ENCODE measurements at places on chromosomes 2 and 18. TPM values are rescaled to one million over a fixed set of nuclear protein-coding genes. Genes with fewer than 3 reads are reported as not detected.
A peak's percentile ranks its signal among the peaks of the same experiment; 100 is the strongest.

The RAB27B gene
- 66.6 TPM for total RNA-seq

DNA sequence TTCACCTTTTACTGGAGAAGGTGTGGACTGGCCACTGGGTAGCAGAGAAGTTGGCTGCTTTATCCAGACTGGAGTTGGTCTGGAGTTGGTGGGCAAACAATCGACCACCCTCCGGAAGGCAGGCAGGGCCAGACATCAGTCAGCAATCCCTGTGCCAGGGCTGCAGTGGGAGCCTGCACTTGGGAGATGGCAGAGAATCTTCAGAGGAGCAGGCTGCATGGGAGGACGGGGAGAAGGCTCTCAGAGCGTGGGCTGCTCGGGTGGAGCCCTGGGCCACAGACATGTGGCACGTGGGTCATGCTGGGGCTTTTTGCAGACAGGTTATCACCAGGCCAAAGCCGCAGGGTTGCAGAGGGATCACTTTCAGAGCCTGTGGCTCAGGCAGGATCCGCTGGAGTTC lies 29.6 kb downstream of the SLC9A4 start:
- DNase-seq, result no peak

DNA sequence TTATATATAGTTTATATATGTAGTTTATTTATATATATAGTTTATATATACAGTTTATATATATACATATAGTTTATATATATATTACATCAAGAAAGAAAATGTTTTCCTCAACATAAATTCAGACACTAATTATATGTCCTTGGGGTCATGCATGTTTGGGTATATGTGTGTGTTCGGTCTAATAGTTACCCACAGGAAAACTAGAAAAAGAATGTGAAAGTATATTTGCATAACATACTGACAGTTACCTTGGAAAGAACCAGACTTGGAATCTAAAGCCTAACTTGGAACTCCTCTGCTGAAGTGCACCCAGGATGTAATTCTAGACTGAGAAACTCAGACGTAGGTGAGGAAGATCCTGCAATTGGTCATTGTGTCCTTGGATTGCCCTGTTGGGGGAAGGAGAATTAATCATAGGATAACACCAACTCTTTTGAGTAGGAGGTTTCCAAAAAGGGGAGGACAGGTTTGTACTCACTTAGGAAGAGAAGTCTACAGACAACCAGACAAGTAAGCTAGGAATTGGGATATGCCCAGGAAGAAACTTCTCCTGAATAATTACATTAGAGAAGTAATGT lies 8.9 kb upstream of the SLC25A12 start:
- no peak for DNase-seq

The CELF4 gene
- 1.1 TPM for total RNA-seq

The CERKL gene
- 1.3 TPM for total RNA-seq

- peak; percentile 66 for DNase-seq
Measured at GRCh38 chr2:217836901-217837491, 165.8 kb downstream of the TNS1 start.

- no peak for DNase-seq
Measured at GRCh38 chr2:43293744-43294695, 67.6 kb upstream of the ZFP36L2 start.

The ACADL gene
- total RNA-seq, result 17.0 TPM

The FIGN gene
- 4.9 TPM for total RNA-seq

- no peak for DNase-seq
Measured at GRCh38 chr18:62409821-62410220, 84.7 kb downstream of the TNFRSF11A start.

DNA sequence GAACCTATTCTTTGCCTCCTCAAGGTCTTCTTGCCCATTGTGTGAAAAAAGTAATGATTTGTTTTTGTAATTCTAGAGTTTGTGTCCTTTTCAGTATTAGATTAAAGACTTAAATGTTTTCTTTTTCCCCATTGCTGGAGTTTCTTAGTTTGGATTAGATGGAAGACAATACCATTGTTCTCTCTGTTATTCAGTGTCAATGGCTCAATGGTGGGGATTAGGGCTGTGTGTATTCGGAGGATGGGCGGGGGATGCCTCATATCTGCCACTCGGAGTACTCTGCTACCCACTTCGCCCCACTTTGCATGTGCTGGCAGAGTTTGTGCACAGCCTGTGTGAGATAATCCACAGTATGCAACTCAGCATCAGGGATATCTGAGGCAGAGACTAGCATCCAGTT lies 90.1 kb downstream of the KLHL29 start:
- no peak for DNase-seq

DNA sequence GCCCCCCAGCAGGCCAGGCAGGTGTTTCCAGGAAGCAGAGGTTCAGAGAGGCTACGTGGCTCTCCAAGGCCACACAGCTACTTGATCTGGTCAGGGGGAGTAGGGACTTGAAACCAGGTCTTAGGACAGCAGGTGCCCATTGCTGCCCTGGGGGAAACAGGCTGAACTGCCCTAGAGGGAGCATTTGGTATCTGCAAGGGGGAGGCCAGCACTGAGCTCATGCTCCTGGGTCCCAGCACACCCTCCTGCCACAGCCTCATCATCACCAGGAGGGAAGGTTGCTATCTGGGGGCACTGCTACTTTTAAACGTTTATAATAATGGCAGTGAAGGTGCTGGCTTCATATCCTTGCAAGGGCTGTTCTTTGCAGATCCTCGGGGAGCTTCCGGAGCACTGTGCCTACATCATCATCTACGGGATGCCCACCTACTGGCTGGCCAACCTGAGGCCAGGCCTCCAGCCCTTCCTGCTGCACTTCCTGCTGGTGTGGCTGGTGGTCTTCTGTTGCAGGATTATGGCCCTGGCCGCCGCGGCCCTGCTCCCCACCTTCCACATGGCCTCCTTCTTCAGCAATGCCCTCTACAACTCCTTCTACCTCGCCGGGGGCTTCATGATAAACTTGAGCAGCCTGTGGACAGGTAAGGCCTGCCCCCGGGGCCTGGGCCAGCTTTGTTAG lies 36.1 kb downstream of the ABCG8 start:
- no peak for DNase-seq

DNA sequence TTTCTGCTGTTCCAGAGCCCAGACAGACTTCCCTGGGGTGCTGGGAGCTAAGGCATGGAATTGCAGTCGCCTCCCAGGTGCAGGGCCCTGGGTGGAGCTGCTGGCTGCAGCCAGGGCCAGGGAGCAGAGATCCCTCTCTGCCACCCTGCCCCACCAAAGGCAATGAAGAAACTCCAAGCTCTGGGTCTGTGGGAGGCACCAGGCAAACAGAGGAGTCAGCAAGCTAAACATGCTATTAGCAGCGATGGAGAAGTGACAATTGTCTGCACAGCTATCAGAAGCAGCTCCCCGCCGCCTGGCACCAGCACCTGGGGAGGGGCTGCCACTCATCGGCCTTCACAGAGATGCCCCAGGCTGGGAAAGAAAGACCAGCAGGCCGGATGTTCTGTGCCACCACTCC lies 28.0 kb upstream of the COX5B start:
- DNase-seq, result no peak

GRCh38 chr2:5694306-5694705 lies 2.1 kb downstream of the SOX11 start:
- no peak for DNase-seq

DNA sequence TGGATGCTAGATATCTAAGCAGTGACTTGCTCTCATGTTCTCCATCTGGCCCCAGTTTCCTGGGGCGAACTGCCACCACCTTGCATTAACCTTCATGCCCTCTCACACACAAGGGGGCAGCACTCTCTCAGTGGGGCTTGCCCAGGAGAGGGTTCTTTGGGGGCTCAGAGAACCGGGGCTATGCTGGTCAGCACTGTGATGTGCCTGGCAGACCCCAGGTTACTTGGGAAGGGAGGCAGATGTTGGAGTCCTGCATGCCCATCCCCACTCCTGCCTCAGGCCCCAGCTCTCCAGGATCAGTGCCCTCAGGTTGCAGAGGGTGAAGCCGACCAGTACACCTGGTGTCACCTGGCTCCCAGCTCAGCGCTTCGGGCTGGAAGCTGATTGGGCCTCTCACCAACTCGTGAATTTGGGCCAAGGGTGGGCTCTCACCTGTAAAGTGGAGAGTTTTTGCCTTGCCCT lies 396.2 kb upstream of the HS6ST1 start:
- DNase-seq, result no peak

The KLHL14 gene
- 0.45 TPM for total RNA-seq

DNA sequence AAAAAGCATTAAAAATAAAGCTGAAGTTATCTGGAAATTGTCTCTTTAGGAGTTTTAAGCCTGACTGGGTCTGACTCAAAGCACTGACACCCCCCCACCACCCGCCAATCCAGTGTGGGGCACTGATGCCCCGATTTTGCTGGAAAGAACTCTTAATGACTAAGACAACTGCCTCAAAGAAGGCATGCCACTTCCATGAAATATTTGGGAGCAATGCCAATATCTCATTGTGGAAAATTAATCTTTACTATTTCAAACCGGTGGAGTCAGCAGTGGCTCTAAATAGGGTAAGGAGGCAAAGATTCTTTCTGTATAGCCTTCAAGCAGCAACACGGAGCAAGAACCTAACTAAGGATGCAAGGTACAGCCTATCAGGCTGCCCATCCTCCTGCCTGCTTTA lies 4.5 kb downstream of the FKBP7 start:
- DNase-seq, result no peak

- no peak for DNase-seq
Measured at GRCh38 chr2:226711606-226712296, 87.9 kb downstream of the IRS1 start.

Measured in left lung (tissue), 14 donors.